Activated T-cell treated with anti-CD3 and anti-CD28 coated beads, Interleukin-2, amount 50 U/mL, for 48 hours (primary cell): ENCODE measurements at places on chromosomes 16 and 17.

DNA sequence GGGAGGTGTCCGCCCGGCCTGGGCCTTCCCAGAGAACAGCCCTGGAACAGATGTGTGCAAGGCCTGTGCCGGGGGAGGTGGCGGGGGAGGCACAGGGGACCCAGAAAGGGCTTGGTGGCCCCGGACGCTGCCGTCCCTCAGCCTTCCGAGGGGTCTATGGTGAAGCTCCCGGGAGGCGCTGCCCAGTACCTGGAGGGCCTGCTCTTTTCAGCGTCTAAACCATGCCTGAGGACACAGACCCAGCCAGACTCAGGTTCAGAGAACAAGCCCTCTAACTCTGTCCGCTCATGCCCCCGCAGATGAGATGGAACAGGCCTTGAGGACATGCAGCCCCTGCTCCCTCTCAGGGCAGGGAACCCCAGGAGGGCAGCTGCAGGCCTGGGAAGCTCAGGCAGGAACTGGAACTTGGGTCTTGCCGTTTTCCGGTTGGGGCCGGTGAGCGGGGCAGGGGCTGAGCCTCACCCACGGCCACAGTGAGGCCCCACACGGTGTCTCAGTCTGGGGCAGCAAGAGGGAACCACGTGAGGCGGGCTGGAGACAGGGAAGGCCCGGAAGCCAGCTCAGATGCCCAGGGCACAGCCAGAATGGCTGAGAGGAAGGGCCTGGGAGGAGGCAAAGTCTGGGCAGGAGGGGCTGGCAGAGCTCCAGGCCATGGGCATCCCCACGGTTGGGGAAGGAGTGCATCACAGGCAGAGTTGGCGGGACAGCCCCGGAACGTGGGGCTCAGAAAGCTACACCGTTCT lies 12.5 kb downstream of the SLC16A3 start:
- peak; percentile 72 for DNase-seq

GRCh38 chr16:8655184-8655717 lies 19.2 kb upstream of the ABAT start:
- peak; percentile 64 for DNase-seq

GRCh38 chr17:16215273-16215964 lies at the start of gene NCOR1:
TSS of gene NCOR1 (minus strand) at chr17:16215534. CDS start at chr17:16194569, 20,965 bp downstream.
- peak; percentile 92 for DNase-seq

- DNase-seq: no peak
Observed at GRCh38 chr16:56260378-56261160, 69.3 kb downstream of the GNAO1 start.

- DNase-seq: no peak
Observed at GRCh38 chr16:19269098-19269497, 16.4 kb upstream of the CLEC19A start.
